Psoas muscle (tissue), 8 donors: ENCODE measurements at places on chromosomes 5 and 9.

DNA sequence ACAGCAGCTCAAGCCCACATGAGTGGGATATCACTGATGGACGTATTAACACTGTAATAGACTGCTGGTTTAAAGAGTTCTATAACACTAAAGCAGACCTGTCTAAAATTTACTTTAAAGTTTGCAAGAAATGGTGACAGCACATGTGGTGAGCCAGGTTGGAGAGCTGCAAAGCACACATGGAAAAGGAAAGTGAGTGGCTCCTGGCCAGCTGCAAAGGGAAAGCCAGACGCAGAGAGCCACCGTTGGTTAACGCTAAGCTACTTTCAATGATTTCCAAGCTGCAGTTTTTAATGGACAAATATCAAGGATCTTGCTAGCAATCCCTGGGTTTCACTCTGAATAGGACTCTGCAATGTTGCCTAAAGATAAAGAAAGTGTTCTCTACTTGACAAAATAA, 89.9 kb downstream of the CTNND2 start:
- no peak for DNase-seq

DNA sequence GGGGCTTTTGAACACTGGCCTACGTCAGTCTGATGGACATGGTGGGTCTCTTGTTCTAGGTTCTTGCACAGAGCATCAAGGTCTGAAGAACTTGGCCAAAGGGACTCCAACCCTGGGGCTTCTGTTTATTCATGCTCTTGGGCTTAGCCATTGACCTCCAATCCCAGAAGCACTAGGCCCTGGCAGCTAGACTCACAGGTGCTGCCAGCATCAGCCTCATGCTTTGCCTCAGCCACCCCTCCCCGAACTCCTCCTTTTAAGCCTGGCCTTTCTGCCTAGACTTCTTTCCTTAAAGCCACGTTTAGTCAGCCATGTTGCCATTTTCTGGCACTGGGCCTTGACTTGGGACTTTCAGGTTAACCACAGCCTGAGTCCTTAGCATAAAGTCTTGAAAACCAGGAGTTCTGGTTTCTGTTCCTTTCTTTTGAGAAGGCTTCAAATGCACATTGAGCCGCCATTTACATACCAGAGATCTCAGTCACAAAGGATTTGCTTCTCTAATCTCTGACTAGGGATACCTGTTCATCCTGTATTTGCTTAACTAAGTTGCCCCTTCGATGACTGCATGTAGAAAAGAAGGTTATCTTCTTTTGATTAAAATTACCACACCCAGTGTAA, 54.7 kb downstream of the ANGPTL2 start:
- DNase-seq, result no peak

GRCh38 chr9:131487621-131488031, 15.1 kb upstream of the POMT1 start:
- no peak for DNase-seq

DNA sequence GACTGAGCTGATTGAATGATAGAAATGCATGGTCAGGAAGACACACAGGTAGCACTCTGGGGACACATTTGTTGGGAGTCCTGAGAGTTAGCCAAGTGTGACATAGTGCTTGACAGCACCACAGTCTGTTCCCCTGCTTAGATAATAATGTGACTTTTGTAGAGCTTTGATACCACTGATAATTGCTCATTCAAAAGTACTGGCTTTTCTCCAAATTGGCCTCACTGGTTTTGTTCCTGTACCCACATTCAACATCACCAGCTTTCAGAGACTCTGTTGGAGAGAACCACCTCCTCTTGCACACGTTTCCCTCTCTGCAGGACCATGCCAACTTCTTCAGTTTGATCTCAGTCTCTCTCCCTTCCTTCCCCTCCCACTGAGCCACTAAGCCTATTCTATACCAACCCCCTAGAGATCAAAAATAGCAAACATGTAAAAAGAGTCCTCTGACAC, 52.5 kb upstream of the IL7R start:
- DNase-seq, result no peak

DNA sequence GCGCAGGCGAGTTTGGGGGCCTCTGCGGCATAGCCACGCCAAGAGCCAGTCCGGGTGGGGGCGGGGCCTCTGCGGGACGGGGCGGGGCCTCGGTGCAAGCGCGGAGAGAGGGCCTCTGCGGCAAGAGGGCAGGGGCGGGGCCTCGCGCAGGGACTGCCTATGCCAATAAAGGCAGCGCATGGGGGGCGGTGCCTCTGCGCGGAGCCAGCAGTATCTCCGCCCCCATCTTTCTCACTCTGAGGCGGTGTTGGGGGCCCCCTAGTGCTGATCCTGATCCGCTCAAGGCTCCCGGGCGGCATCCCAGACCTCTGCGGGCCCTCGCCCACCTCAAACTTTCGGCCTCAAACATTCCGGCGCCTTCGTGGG, 9.2 kb upstream of the GPRIN1 start:
- peak; percentile 89 for DNase-seq

DNA sequence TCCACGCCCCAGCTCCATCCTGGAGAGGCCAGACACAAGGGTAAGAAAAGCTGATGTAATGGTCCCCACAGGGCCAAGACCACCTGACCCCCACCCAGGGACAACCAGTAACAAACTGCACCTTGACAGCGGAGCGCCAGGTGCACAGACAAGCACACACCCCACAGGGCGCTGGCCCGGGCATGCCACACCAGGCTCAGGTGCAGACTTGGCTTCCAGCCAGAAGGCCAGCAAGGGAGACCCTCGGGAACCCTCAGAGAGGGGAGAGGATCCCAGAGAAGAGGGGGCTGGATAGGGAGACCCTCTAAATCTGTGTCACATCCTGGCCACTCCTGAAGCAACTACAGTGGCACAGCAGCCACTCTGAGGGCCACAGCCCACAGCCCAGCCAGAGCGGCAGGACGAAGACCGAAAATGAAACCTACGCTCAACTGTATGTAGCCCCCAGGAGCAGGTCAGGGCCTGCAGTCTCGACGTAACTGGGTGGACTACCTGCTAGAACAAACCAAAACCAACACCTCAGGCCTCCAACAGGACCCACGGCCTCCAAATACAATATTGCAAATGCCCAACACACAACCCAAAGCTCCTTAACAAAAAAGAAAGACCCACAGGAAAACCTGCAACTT, 18.5 kb downstream of the CAMSAP1 start:
- no peak for DNase-seq

GRCh38 chr5:159887050-159887449, 29.2 kb upstream of the ADRA1B start:
- no peak for DNase-seq

GRCh38 chr9:131635892-131636291, 90.6 kb downstream of the PRRT1B start:
- no peak for DNase-seq

DNA sequence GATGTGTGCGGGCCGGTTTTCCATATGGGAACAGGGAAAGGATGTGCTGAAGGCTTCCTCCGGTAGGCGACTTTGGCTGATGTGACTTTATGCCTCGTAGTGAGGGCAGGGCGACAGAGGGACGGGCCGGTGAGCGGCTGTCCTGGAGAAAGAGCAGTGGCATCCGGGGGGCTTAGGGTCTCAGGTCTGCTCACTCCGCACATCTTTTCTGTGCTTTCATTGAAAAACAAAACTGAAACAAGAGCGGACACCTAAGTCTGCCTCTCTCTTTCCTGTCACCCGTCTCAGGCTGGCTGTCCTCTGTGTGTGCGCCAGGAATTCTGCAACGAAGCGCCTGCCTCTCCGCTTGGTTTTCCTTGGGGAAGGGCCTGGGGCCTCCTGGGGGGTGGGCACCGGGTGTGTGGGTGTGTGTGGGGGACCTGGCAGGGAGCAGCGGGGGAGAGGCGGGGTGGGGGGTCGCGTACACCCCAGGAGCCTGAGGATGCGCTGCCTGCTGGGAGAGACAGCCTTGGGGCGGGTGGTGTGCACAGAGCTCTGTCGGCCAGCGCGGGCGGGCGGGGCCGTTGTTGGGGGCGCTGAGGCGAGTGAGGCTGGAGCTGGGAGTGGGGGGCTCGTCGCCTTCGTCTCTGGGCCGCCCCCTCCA, 580 bp upstream of the PRRX2 start:
- DNase-seq, result peak; percentile 30
